ENCODE measurements at places on chromosomes 3 and 15.

GRCh38 chr3:19911452-19911851 is 22.6 kb downstream of the EFHB start:
- DNase-seq, result no peak

DNA sequence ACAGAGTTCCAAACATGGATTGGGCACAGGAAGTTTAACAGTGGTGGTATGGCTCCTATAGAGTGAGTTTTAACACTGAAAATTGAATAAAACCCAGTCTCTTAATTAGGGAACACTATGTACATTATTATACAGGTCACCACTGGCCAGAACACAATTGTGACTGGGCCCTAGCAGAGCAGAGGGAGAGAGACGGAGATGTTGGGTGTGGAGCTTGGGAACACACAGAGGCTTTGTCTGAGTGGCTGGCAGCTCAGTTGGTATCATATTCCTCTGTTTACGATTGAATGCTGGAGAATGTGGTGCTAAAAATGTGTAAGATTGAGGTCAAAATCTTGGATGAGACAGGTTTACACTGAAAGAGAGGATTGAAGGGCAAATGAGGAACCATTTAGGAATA is 6.8 kb upstream of the MOBP start:
- no peak for DNase-seq

DNA sequence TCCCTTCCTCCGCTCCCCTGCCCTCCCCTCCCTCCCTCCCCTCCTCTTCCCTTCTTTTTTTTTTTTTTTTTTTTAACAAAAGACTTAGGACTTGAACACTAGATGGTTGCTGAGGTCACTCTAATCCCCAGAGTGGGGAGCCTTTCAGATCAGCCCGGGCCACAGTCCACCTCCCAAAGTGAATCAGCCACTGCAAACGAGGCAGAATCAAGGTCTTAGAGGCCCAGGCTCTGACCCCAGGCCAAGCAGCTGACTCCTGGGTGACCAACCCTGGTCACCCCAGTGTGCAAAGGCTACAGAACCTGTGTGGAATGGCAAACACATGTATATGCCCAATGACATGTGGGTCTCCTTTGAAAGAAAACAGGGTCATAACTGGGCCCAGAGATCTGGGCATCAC is 18.3 kb upstream of the EHD4 start:
- no peak for DNase-seq

DNA sequence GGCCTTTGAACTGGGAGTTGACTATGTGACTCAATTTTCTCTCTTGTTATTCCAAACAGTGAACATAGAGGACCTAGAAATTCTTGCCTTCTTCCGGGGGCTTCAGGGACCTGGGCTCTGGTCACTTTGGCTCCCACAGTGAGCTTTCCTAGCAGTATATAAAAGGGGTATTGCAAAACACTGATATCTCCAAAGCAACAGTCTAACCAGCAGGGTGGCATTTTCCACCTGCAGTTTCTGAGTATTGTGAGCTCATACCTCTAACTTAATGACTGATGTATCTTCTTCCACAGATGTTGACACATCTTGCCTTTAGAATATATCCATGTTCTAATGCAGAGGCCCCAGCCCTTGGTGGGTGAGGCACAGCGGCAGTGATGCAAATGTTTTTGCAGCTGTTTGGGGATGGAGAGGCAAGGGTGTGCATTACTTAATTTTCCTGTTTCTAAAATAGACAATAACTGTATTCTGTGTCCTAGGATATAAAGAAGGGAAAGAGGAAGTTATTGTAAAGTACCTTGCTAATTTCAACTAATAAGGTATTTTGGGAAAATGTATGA is 45.7 kb upstream of the ADGRG7 start:
- DNase-seq, result no peak

DNA sequence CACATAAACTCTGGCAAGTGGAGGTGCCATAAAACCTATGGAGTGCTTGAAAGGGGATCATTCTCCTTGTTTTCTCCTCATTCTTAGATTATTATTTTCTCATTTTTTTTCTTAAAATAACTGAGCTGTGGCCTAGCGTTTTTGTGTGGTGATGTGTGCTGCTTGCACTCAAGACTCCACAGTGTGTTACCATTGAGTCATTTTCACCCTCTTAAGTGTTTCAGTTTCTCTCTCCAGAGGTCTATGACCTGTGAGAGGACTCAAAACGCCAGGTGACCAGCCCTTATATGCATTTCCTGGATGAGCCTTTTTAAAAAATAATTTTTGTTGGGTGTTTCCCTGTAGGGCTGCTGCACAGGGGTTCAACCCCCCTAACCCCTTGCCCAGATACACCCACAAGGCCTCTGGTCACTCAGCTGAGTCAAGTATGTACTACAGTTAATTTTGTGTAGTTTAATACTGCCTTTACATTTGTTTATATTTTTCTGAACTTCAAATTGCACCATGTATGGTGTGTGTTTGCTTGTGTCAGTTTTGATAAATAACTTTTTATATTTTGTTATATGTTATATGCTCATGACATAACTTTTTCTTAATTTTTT is 15.4 kb upstream of the BTLA start:
- DNase-seq, result peak; percentile 32

- no peak for DNase-seq
Measured at GRCh38 chr3:189557824-189558223, 73.4 kb upstream of the TP63 start.

- no peak for DNase-seq
Measured at GRCh38 chr3:37301980-37302708, 127.8 kb upstream of the LRRFIP2 start.

GRCh38 chr3:122067588-122068240 is 12.6 kb downstream of the CD86 start:
- DNase-seq, result no peak

- DNase-seq, result no peak
Measured at GRCh38 chr3:113287803-113288648, 76.7 kb downstream of the BOC start.

DNA sequence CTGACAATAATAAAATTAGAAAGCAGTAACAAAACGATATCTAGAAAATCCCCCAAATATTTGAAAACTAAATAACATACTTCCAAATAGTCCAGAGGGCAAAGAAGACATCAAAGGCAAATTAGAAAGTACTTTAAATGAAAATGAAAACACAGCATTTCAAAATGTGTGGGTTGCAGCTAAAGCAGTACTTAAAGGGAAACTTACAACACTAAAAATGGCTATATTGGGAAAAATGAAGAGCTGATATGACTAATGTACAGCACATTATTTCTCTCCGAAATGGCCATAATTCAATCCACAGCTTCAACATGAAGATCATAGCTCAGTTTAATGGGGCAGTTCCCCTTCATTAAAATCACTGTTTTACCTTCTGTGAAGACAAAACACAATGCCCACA is 71.9 kb downstream of the FBXL22 start:
- DNase-seq, result no peak

DNA sequence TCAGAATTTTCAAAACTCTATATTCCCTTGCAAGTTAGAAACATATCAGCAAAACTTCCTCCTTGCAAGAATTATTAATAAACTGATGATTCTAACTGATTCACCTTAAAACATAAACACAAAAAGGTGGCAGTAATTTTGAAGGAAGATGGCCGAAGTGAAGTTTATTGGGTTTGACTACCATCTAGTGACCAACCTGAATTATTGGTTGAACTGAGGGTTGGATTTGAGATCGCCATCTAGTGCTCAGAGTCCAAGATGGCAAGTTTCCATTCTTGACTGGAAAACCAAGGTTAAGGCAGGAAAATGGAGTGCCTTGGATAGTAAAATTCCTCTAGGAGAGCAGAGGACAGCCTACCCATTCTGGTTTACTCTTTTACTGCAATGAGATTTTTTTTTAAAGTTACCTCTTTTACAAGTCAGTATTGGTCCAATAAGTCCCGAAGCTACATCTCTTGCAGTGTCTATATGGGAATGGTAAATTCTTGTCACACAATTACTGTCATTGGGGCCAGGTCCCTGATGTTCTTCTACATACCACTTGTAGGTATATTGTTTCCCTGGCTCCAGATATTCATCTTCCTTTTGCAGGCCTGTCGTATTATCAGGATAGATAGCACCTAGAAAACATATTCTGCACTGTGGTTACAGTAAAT is 51.6 kb upstream of the CP start:
- peak; percentile 31 for DNase-seq

GRCh38 chr3:174681784-174682183 is 177.3 kb upstream of the NAALADL2 start:
- DNase-seq, result no peak

GRCh38 chr3:69107841-69108240 is 14.6 kb downstream of the LMOD3 start:
- DNase-seq, result no peak

DNA sequence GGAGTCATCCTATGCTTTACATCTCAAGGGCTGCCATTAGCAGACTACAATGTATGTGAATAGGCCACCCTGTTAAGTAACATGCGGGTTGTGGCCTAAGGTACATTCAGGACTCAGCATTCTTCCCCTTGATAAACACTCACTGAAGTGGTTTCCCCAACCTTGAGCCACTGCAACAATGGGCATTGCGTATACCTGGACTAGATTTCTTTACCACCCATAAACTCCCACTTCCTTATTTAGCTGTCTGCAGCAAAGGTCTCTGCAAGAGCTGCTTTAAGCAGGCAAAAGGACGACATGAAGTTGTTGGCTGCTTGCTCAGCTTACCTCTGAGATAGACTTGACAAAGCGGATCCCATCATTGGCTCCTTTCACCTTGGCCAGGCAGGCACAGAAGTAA is 16.2 kb downstream of the FYCO1 start:
- no peak for DNase-seq

- DNase-seq, result no peak
Measured at GRCh38 chr3:160827516-160827915, 71.5 kb downstream of the PPM1L start.

DNA sequence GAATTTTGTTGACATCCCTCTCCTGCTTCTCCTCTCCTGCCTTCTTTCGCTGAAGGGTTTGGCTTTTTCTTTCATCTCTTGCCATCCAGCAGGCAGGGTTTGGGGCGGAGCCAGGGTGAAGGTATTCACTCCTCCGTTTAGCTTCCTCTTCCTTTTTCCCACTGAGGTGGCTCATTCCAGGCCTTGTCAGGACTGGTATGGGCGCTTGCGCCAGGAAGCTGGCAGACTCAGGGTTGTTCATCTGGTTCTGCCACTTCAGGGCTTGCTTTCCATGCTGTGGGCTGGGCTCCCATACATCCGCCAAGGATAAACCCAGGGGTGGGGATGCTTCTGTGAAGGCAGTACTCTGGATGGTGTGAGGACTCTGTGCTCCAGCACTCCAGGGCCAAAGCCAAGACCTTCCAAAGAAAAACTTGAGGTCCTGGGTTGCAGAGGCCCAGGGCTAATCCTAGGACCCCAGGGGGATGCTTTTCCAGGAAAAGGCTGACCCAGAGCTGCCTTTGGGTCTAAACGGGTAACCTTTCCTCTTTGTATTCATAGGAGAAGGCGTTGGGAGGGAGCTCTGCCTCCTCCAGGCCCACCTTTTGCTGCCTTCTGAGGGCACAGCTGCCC is 7.7 kb upstream of the AMOTL2 start:
- no peak for DNase-seq

DNA sequence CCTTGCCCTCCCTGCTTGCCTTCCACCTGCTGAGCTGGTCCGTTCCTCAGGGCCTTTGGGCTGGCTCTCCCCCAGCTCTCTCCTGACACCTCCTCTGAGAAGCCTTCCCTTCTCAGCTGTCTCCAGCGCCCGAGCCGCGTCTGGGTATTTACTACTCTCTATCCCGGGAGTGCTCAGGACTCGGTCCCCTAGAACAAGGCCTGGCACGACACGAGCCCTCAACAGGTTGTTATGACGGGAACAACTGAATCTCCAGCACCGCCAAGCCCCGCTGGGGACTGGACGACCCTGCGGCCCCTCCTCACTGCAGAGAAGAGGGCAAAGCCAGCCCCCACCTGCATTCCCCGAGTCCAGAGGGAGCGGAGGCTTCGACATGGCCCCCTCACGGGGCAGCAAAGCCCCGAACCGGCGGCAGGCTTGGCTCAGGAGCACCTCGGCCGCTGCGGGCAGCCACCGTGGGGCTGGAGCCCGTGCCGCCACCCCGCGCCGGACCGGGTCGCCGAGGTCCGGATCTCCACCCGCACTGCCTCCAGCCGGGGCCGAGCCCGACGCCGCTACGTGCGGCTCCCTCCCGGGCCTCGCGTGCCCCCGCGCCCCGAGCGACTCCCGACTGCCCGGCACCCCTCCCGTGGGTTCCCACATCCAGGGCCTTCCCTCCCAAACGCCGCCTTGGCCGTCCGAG is 792 bp downstream of the TPRA1 start:
- no peak for DNase-seq

DNA sequence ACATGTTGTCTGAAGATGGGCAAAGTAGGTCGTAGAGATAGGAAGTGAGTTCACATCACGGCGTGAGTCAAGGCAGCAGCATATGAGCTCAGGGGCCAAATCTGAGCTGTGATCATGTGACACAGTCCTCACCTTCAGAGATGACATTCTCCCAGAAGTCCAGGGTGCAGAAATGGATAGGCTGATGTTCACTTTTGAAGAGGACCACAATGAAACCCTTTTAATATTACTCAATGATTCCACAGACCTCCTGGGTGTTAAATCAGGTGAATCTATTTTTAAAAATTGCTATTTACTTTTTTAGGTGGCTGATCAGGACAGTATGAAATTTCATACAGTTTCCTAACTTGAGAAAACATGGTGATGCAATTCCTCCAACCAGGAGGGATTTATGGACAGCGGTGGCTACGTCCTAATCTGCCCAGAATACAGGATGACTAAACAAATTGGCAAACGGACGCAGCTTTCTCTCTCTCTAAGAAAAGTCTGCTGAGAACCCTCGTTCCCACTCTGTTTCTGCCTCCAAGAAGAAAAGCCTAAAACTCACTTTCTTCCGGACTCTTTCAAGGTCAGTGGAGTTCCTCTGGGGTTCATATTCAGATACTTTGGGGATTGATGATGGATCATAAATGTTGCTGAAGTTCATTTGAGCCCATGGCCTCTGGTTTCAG is 34.4 kb downstream of the B3GNT5 start:
- DNase-seq, result no peak

DNA sequence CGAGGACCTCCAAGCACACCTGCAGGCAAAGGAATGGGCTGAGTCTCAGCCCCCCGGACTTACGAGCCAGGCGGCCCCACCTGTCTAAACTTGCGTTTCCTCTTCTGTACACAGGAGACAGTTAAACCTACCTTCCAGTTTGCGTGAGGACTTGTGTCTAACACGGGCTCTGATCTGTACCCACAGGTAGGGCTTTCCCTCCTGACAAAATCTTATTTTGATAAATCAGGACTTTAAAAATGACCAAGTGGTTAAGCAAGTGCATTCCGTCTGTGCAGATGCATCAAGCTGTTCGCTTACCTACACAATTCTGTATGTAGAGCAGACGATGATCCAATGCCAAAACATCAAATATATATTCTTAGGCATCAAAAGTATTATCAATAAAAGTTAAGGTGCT is 238.0 kb downstream of the XXYLT1 start:
- DNase-seq, result no peak

DNA sequence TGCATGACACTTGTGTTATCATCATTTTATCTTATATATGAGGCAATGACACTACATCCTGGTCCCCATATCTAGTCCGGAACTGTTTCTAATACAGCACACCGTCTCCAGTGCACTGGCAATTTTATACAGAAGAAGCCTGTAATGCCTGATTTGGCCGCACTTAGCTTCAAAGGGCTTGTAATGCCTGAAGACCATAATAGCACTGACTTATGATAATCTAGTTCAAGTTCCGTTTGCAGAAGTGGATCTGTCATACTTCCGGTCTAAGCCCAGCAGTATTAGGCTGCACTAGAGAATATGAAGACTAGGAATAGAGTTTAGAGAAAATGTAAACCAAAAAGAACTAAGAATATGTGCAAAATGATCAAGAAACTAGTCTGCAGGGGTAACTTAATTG is 1.3 kb downstream of the BNIP2 start:
- DNase-seq, result no peak

Measured in GM19239 (cell line).